HFFc6 (cell line): ENCODE measurements at places on chromosomes 7 and 10.

- no peak for DNase-seq
Observed at GRCh38 chr10:3042589-3042988, 24.8 kb upstream of the PFKP start.

GRCh38 chr7:99490878-99491277 is 9.2 kb downstream of the ZNF394 start:
- DNase-seq, result no peak

DNA sequence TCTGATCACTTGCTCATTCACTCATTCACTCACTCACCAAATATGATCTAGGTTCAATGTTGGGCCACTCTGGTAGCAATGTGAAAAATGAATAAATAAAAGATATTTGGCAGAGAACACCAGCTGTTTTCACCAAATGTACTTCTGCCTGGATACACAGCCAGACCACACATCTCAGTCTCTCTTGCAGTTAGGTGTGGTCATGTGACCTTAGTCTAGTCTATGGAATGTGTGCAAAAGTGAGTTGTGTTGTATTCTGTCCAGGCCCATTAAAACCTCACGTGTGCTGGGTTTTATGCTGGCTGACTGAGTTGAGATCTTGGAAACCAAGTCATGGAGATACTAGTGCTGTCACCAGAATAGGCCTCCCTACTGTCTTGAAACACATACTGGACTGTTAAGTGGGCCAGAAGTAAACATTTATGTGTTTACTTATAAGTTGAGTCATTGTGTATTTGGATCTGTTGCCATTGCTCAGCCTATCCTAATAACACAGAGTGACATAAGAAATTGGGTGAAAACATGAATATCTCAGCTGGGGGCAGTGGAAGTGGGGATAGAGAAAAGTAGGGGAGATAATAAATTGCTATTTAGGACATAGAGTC is 145.5 kb downstream of the PTEN start:
- no peak for DNase-seq

DNA sequence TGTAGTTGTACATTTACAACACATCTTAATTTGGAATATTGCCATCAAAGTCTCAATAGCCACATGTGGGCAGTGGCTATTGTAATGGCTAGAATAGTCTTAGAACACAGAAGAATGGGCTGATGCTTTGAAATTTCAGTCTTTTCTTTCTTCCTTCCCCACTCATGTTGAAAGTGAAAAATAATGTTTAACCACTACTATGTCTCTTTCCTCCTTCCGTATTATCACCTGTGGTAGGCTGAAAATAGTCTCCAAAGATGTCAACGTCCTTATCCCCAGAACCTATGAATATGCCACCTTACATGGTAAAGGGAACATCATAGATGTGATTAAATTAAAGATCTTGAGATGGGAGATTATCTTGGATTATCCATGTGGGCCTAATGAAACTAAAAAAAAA is 154.0 kb downstream of the SUGCT start:
- no peak for DNase-seq
